ENCODE measurements at places on chromosomes 5 and 9. TPM values are rescaled to one million over a fixed set of nuclear protein-coding genes. Genes with fewer than 3 reads are reported as not detected.

Gene F2R
- 75.3 TPM for total RNA-seq

Gene GPSM1
- 19.9 TPM for total RNA-seq

Gene LRRC70
- total RNA-seq: 88.9 TPM

Gene PCDHGA6
- 2.4 TPM for total RNA-seq

Gene IRF1
- 23.5 TPM for total RNA-seq

Gene GCNT1
- total RNA-seq: 3.6 TPM

Gene BARX1
- total RNA-seq: not detected

Gene SVEP1
- total RNA-seq: under 0.01 TPM

Gene DIPK1B
- 56.1 TPM for total RNA-seq

Gene NUP214
- 8.8 TPM for total RNA-seq

Gene CDO1
- total RNA-seq: 0.43 TPM

Gene GPR150
- under 0.01 TPM for total RNA-seq

Gene ABITRAM
- total RNA-seq: 4.2 TPM

Gene SPINK4
- total RNA-seq: not detected

Gene C9orf152
- not detected for total RNA-seq

Gene IL31RA
- total RNA-seq: 0.11 TPM

Gene ZNF658
- total RNA-seq: 5.0 TPM

Gene C8G
- total RNA-seq: 0.77 TPM

Data from dermis lymphatic vessel endothelial cell (primary cell).